ENCODE measurements at places on chromosomes 4 and X.

GRCh38 chr4:112766422-112766821 lies 129.5 kb downstream of the LARP7 start:
- no peak for DNase-seq

GRCh38 chr4:77595364-77595973 lies 10.2 kb upstream of the CXCL13 start:
- DNase-seq, result no peak

GRCh38 chr4:41012293-41012692 lies 202.0 kb downstream of the APBB2 start:
- DNase-seq, result no peak

GRCh38 chr4:168822481-168822880 lies 187.6 kb downstream of the CBR4 start:
- DNase-seq, result no peak

DNA sequence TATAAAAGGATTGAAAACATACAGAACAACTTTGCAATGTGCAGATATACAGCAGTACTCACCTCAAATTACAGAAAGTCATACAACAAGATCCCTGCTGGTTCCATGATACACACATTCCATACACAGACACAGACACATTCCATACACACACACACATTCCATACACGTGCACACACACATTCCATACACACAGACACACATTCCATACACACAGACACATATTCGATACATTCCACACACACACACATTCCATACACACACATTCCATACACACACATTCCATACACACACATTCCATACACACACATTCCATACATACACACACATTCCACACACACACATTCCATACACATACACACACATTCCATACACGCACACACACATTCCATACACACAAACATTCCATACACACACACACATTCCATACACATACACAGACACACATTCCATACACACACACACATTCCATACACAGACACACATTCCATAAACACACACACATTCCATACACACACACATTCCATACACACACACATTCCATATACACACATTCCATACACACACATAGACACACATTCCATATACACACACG lies 13.7 kb downstream of the LINC00632 start:
- DNase-seq, result no peak

GRCh38 chrX:122787231-122787630 lies 396.8 kb upstream of the GRIA3 start:
- no peak for DNase-seq

- DNase-seq, result no peak
Measured at GRCh38 chr4:167541286-167541685, 307.0 kb upstream of the SPOCK3 start.

DNA sequence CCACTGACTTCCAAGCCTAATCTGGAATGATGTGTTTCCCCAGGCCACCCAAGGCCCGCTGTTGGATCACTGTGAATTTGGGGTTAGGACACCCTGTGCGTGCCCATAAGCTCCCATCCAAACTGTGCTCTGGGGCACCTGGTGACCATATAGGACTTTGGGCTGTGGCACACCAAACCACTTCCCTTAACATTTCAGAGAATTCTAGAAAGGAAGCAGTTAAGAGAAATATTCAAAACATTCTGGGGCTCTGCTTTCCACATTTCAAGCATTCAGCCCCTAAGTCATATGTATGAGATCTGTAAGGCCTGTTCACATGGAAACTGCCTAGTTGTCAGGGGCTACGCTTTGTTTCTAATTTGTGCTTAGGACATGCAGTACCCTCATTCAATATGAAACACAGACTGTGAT lies 14.4 kb downstream of the VGLL1 start:
- no peak for DNase-seq

- no peak for DNase-seq
Measured at GRCh38 chr4:86401826-86402225, 42.0 kb upstream of the MAPK10 start.

Data from stimulated activated CD8-positive, alpha-beta memory T cell treated with anti-CD3 and anti-CD28 coated beads, Interleukin-7, amount 100 ng/mL, for 1 hour (primary cell).